Dermis blood vessel endothelial cell (primary cell): ENCODE measurements at places on chromosomes 3 and 15. TPM values are rescaled to one million over a fixed set of nuclear protein-coding genes. Genes with fewer than 3 reads are reported as not detected.
A peak's percentile ranks its signal among the peaks of the same experiment; 100 is the strongest.

DNA sequence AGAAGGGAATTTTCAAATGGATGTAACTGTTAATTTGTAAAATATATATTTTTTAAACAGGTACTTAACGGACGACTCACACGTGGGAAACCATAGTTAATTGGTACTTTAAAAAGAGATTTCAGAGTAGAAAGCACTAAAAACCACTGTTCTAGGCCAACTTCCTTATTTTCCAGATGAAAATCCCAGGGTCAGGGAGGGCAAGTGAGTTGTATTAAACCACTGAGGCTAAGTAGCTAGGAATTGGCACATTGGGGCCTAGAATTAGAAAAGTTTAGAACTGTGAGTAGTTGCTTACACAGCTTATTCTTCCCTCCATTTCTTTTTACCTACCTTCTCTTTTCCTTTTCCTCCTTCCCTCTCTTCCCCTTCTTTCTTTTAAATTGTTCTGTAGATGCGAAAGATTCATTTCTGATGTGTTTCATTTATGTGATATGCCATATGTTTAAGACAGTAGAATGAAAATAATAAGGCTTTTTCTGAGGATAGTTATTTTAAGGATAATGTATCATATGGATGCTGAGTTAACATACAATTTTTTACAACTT, 4.1 kb upstream of the UTS2B start:
- no peak for DNase-seq

The XCR1 gene
- total RNA-seq = not detected in 2 replicates

- no peak for DNase-seq
Observed at GRCh38 chr3:59878038-59878427, 828.2 kb upstream of the CFAP20DC start.

DNA sequence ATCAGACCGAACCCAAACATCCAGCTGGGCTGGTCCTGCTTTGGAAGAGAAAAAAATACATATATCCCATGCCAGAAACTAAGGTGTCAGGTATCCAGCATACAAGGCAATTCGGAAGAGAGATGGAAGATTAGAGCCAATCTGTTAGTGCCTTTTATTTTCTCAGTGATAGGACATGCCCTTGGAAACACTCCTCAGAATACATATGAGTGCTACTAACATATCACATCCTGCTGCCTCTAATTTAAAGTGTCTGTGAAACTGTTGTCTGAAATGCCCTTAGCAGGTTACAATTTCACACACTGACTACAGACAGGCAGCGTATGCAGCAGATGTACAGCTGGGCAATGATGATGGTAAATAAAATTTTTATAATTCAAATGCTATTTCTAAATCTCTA, 78.9 kb downstream of the RBPMS2 start:
- DNase-seq = no peak

The RASGRF1 gene
- 0.33 and 2.2 TPM in 2 replicates for total RNA-seq

The KLF15 gene
- 4.0 and 5.6 TPM in 2 replicates for total RNA-seq

DNA sequence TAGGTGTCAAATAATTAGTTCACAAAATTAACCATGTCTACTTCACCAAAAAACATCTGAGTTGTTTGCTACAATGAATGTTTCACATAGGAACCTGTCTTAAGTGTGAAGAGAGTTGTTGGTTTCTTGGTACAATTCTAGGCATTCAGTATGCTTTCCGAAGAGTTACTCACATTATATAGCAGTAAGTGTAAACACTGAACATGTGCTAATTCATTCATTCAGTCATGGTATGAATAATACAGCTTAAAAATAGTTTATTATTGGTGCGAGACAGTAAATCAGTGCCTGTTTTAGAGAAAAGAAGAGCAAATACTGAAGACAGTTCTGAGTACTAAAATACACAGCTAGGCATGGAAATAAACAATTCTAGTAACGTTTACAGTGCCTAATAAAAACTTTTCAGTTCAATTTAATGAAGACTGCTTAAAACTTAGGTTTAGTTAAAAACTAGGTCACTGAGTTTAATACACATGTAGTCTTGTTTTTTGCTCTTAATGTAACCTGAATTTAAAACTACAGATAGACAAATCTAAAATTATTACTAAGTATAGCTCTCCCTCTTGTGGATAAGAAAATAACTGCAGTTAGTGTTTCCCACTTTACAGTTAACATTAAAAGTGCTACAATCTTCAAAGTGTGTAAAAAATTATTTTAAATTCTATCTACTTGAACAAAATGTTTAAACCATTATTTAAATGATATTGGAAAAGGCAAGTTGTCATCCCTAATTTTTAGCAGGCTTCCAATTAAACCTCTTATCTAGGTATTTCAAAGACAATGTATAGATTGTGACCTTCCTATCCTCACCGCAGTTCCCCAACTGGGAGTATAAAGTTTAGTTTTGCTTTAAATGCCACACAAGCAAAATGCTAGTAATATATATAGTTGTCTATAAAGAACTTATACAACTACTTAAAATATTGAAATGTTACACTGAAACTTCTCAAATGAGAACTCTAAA, 20.1 kb upstream of the ZCWPW2 start:
- peak; percentile 60 for DNase-seq

The SLC9C1 gene
- 0.14 and 0.85 TPM in 2 replicates for total RNA-seq

DNA sequence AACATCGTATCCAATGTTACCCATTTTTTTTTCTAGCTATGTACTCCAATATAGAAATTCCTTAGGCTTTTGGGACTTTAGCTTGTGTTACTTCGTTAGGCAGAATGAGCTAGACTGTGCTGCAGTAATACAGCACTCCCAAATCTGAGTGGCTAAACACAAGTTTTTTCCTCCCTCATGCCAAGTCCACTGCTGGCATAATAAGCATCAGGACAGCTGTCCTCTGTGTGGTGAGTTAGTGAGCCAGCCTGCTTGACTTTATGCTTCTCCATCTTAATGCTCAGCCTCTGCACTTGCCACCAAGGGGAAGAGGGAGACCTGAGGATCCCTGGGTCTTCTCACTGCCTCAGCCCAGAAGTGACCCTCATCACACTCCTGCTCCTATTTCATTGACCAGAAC, 18.2 kb upstream of the ACOX2 start:
- no peak for DNase-seq

- no peak for DNase-seq
Observed at GRCh38 chr15:73569361-73569760, 63.8 kb downstream of the NPTN start.

DNA sequence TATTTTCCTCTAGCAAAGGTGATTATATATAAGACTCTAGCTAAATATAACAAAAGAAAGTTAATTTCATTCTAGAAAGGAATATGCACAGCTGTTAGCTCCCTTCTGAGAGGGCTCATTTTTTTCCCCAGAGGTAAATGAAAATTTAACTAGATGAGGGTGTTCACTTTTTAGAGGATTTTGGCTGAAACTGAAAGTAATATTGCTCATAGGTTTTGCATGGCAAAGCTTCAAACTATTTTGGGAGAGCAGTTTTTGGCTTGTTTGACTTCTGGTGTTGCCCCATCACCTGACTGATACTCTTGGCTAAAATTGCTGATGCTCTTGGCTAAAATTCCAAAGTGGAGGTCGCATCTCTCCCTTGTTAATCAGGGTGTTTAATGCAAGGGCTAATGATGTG, 311.9 kb downstream of the EDEM1 start:
- DNase-seq = no peak

DNA sequence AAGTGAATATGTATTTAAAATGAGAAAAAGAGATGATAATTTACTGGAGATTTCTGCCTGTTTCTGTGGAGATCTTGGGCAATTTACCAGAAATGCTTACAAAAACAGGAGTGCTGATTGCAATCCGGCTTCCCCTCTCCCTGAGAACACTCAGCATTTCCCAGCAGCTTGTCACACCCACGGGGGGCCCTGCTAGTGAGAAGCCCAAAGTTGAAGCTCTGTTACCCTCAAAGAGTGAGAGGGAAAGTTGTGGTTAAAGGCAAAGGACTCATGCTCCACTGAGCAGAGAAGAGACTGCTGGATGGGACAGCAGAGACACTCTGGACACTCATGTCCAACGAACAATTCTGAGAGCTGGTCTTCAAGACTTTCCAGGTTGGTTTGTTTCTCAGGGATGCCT, 2.9 kb downstream of the MCTP2 start:
- DNase-seq = no peak

DNA sequence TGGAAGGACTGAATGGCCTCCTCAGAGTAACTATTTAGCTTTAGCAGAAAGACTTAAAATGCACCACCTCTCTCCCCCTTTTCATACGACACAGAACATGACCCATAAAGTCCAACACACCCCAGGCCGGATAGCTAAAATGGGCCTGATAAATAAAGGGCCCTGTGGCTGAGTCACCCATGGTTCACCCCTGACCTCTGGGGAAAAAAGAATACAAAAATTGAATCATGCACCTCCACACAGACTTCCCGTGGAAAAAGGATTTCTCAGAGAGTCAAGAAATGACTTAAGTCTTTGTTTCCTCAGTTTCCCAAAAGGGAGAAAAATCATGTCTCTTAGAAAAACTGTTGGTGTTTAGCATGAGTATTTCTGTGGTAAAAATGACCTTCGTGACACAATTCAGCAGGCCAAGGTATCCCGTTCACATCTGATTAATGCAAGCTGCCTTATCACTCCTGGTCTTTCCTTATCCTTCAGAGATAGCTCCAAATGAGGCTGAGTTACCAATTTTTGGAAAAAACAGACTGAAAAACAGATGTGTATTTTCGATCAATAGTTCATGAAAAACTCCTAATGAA, 34.0 kb upstream of the ARHGEF3 start:
- DNase-seq = peak; percentile 63

- DNase-seq = no peak
Observed at GRCh38 chr15:39181940-39182339, 398.9 kb upstream of the THBS1 start.

- DNase-seq = no peak
Observed at GRCh38 chr3:162171970-162172369, 675.4 kb downstream of the OTOL1 start.

- peak; percentile 60 for DNase-seq
Observed at GRCh38 chr3:181694805-181695660, 16.7 kb upstream of the SOX2 start.

GRCh38 chr3:143084856-143085731, 34.5 kb upstream of the CHST2 start:
- DNase-seq = peak; percentile 90

- DNase-seq = no peak
Observed at GRCh38 chr15:36954486-36954885, 145.9 kb downstream of the MEIS2 start.

- DNase-seq = no peak
Observed at GRCh38 chr3:122100083-122100482, 44.9 kb downstream of the CD86 start.

The PCOLCE2 gene
- total RNA-seq = 0.23 and 0.68 TPM in 2 replicates

GRCh38 chr3:184372296-184372821, 5.6 kb downstream of the THPO start:
- no peak for DNase-seq

- DNase-seq = no peak
Observed at GRCh38 chr3:109803274-109803673, 465.9 kb upstream of the DPPA4 start.

DNA sequence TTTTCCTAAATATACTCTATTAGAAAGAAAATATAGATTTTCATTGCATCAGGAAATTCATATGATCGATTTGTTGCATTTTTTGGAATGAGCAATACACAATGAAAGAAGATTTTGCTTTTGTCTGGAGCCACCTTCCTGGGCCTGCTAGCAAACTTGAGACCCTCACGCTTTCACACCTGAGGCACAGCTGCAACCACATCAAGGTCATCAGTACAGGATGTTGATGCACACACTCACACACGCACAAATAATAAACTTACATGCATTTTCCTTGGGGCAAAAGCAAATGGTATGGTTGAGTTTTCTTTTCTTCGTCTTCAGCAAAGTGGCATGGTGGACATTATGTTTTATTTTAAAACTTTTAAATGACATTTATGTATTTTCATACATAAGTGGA, 64.8 kb upstream of the SATB1 start:
- DNase-seq = no peak

The BBX gene
- 56.0 and 80.0 TPM in 2 replicates for total RNA-seq

DNA sequence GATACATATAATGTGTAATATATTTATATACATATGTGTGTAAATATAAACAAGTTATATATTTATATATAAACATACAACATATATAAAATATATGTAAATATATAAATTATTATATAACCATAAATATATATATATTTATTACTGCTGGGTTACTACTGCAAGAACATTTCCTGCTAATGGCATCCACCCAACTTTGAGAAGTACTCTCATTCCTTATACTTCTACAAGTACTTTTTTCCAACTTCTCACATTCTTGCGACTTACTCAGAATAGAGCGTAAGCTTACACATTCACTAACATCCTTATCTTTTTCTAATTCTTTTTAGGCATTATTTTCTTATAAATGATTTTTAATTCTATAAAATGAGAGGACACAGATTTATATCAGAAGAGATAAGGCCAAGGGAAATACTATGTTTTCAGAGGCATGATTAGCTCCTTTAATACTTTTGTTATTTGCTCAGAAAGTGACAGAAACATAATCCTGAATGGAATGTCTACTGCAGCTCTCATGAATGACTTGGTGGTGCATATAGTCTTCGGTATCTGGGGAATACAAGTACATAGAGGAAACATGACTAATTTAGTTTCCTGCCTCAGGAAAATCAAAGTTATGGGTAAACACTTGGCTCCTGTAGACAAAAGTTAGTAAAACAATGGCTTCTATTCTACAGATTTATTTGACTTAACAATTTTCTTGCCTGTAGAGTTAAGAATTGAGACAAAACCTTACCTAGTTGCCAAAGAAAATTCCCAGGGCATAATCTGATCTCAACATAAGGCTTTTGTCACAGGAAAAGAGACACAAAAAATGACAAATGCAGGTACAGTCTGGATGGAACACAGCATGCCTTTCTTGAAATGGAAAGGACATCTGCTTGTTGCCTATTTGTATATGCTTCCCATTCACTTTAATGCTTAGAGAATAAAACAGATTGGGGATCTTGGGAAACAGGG, 453.9 kb downstream of the SQOR start:
- peak; percentile 95 for DNase-seq

GRCh38 chr3:5485427-5485826, 297.9 kb downstream of the EDEM1 start:
- DNase-seq = no peak

The RYR3 gene
- 0.05 TPM in 1 of 2 replicates, not detected in the other for total RNA-seq

The CASR gene
- total RNA-seq = not detected in 2 replicates

DNA sequence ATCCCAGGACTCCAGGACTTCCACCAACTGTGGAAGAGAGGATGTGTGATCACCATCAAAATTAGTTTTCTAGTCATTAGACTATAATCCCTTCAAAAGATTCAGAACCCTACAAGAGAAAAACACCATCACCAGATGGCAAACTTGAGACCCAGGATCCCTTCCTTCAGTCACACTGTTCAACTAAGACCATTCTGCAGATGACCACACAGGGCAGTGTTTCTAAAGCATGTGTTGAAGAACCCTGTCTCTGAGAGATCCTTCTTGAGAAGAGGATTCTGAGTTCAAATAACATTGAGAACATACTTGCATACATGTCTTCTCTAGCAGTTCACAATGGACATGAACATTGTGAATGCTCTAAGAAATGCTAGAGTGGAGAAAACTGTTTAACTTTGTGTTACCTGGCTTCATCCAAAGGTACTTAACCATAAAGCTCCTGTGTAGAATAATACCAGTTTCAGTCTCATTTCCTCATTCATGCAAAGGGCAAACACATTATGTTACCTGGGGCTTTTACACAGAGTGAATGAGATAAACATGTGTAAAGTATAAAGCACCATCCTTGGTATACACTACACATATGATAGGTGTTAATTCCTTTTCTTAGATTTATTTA, 2.4 kb upstream of the ADGRG7 start:
- DNase-seq = no peak
